Bronchial epithelial cell (primary cell): ENCODE measurements at places on chromosomes 7 and 10. TPM values are rescaled to one million over a fixed set of nuclear protein-coding genes. Genes with fewer than 3 reads are reported as not detected.

Gene SLC39A12
- not detected in 2 replicates for total RNA-seq

Gene TEX36
- not detected in 2 replicates for total RNA-seq

Gene NCF1
- 2.6 and 3.2 TPM in 2 replicates for total RNA-seq

Gene SLC26A5
- not detected in 2 replicates for total RNA-seq

Gene OAT
- total RNA-seq = 117 and 130 TPM in 2 replicates

Gene CFAP46
- total RNA-seq = 0.26 and 0.38 TPM in 2 replicates

Gene GPRIN2
- 0.53 and 3.2 TPM in 2 replicates for total RNA-seq

Gene TAS2R3
- 3.9 and 7.6 TPM in 2 replicates for total RNA-seq

Gene OPALIN
- not detected in 2 replicates for total RNA-seq

Gene ZNF488
- under 0.01 and 0.13 TPM in 2 replicates for total RNA-seq

Gene CYP2C18
- 1.1 and 20.9 TPM in 2 replicates for total RNA-seq

Gene IDI2
- not detected in 2 replicates for total RNA-seq

Gene SFTPD
- total RNA-seq = 0.77 and 0.79 TPM in 2 replicates

Gene FAM25A
- 4.7 and 30.6 TPM in 2 replicates for total RNA-seq

Gene OR9A2
- 0.26 TPM in 1 of 2 replicates, not detected in the other for total RNA-seq

Gene BHLHA15
- 2.3 and 3.2 TPM in 2 replicates for total RNA-seq

Gene ADIRF
- 25.3 and 53.6 TPM in 2 replicates for total RNA-seq

Gene ADCYAP1R1
- total RNA-seq = not detected in 2 replicates

Gene CPEB3
- total RNA-seq = 2.4 and 3.3 TPM in 2 replicates

Gene FGFBP3
- 0.26 and 0.38 TPM in 2 replicates for total RNA-seq

Gene NUTM2A
- total RNA-seq = 0.26 and 1.2 TPM in 2 replicates
